Transverse colon (tissue), 4 donors: ENCODE measurements at places on chromosomes 2 and 18. TPM values are rescaled to one million over a fixed set of nuclear protein-coding genes. Genes with fewer than 3 reads are reported as not detected.

GRCh38 chr2:182937870-182938269, 71.4 kb upstream of the FRZB start:
- DNase-seq, result no peak
- H3K4me1 ChIP-seq, result no peaks in the 10 kb centered on the region
- no peak overlapping the region for H3K4me3 ChIP-seq
- no peaks in the 10 kb centered on the region for H3K36me3 ChIP-seq
- H3K27me3 ChIP-seq, result no peaks in the 10 kb centered on the region
- H3K27ac ChIP-seq, result no peak overlapping the region

GRCh38 chr18:13026583-13027270, 35.6 kb downstream of the CEP192 start:
- H3K36me3 ChIP-seq, result no peaks in the 10 kb centered on the region
- DNase-seq, result no peak
- no peak overlapping the region for H3K27ac ChIP-seq

DNA sequence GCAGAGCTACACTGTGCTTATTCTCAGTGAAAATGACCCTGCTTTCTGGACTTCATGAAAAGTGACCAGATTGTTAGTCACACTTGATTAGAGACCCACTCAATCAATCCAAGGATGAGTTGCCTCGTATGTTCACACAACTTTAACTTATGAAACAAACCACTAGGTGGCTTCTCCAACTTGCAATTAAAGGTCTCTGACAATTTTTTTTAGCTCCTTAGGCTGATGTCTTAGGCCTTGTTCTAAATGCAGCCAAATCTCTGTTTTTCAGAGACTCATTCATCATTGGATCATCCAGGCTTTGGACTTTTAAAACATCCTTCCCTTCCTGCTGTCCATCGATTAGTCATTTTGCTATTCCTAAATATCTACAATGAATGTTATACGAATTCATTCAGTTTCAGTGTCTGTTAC, 63.4 kb downstream of the MREG start:
- H3K27ac ChIP-seq, result no peak overlapping the region
- H3K4me1 ChIP-seq, result no peaks in the 10 kb centered on the region
- H3K4me3 ChIP-seq, result no peak overlapping the region
- no peak for DNase-seq
- H3K36me3 ChIP-seq, result no peaks in the 10 kb centered on the region

DNA sequence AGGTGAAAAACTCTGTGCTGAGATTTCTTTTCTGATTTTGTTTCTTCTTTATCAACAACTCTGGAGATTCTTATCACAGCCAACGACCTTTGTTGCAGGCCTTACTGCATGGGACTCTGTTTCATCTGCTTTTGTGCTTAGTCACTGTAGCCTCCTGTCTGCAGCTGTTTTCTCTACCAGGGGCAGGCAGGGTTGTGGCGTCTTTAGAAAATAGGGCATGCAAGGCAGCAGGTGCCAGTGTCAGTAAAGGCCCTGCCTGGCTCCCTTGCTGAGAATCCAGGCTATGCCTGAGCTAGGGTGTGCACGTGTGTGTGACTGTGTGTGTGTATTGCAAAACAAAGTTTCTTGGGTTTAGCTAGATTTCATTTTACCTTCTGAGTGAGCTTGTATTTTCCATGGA, 14.6 kb upstream of the SLC9A2 start:
- DNase-seq, result peak; percentile 39
- H3K27me3 ChIP-seq, result no peaks in the 10 kb centered on the region
- no peaks in the 10 kb centered on the region for H3K36me3 ChIP-seq
- no peak overlapping the region for H3K4me3 ChIP-seq

DNA sequence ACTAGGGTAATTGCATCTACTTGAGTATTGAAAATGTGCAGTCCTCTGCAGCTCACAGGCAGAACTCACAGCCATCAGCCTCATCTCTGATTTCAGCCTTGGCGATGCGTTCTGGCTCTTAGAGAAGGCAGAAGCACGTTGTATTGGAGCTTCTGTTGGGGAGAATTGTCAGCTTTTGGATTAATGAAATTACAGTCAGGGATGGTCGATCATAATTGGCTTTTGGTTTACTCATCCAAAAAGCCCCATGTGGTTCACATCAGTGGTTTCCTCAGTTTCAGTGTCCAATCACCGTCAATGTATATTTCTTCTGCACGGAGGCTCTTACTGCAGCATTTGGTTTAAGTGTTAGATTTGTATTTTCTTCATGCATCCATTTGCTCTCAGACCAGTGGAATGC, 218.5 kb upstream of the SOX11 start:
- H3K4me3 ChIP-seq, result no peak overlapping the region
- no peaks in the 10 kb centered on the region for H3K36me3 ChIP-seq
- no peak for DNase-seq
- H3K27me3 ChIP-seq, result no peaks in the 10 kb centered on the region
- no peak overlapping the region for H3K27ac ChIP-seq

Gene SRD5A2
- total RNA-seq, result not detected

Gene RNU2-63P
- total RNA-seq, result not detected

- H3K27ac ChIP-seq, result peak overlapping the region; percentile 65
- H3K27me3 ChIP-seq, result no peaks in the 10 kb centered on the region
- DNase-seq, result no peak
Observed at GRCh38 chr2:149000158-149000938, 38.2 kb upstream of the LYPD6B start.

- no peak for DNase-seq
- H3K27ac ChIP-seq, result peak overlapping the region; percentile 49
- H3K4me1 ChIP-seq, result peaks cover 24% of the 10 kb centered on the region
- no peaks in the 10 kb centered on the region for H3K27me3 ChIP-seq
- H3K4me3 ChIP-seq, result no peak overlapping the region
Observed at GRCh38 chr18:44818668-44819403, 138.1 kb downstream of the SETBP1 start.

DNA sequence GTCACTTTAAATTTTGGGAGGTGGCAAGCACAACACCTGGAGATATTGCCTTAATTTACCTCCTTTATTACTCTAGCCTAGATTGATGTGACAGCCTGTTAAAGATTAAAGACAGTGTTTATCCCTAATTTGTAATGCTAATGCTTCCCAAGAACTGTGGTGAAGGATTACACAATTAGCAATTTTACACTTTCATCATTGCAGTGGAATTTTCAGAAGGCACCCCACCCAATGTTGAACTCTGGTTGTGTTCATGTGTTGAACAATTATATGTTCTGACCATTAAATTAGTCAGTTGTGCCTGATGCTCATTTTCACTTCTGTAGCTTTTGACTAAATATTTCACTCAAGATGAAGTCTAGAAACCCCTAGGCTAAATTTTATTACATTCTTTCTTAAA, 317.1 kb upstream of the CWC22 start:
- no peak overlapping the region for H3K27ac ChIP-seq
- no peaks in the 10 kb centered on the region for H3K36me3 ChIP-seq
- no peaks in the 10 kb centered on the region for H3K4me1 ChIP-seq
- no peak for DNase-seq

- H3K27me3 ChIP-seq, result no peaks in the 10 kb centered on the region
- no peaks in the 10 kb centered on the region for H3K4me1 ChIP-seq
- H3K36me3 ChIP-seq, result no peaks in the 10 kb centered on the region
- no peak for DNase-seq
Observed at GRCh38 chr18:32511147-32511546, 40.5 kb upstream of the GAREM1 start.

Gene CABYR
- total RNA-seq, result 1.1 TPM

- H3K27ac ChIP-seq, result no peak overlapping the region
- H3K4me3 ChIP-seq, result no peak overlapping the region
- peaks cover 6% of the 10 kb centered on the region for H3K4me1 ChIP-seq
- H3K36me3 ChIP-seq, result no peaks in the 10 kb centered on the region
- no peaks in the 10 kb centered on the region for H3K27me3 ChIP-seq
Observed at GRCh38 chr2:161995553-161996016, 78.4 kb downstream of the DPP4 start.
